GM23248 (cell line): ENCODE measurements at places on chromosomes 2 and 18.
A peak's percentile ranks its signal among the peaks of the same experiment; 100 is the strongest.

DNA sequence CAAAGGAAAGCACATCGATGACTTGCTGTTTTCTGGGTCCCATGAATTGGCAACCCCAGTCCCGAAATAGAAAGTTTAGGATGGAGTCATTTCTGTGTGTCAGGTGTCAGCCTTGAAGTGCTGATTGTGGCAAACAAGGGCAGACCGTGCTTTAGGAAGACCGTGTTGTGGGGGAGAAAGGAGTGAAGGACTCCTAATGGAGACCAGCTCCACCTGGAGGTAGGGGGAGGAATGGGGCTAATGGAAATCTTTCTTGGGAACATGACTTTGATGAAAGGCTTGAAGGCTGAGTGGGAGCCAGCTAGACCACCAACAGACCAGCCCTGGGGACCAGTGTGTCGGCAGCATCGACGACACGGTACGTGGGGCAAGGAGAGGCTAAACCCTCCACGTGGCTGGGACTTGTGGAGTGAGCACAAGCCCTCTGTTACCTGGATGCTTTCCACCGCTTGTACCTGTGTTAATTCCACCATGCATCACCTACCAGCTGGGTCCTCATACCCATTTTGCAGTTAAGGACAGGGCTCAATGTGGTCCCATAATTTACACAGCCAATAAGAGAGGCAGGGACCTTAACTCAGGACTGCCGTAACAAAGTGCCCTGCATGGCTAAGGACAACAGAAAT is 104.2 kb downstream of the SH3BP4 start:
- peak; percentile 38 for DNase-seq

DNA sequence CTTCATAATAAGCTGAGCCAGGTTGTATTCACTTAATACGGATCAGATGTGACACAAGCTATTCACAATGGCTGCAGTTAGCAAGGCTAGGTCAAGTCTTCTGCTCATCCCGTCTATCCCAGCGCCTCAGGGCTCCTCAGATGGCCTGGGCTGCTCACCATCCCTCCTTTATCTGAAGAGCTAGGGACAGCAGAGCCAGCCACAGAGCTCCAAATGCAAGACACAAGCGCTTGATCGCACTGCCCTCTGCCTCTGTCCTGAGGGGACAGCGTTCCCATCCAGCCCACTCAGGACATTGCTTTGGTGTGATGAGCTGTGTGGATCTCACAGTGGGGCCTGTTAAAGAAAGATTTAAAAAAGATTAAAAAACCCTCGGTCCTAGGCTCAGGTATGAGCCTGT is 254.4 kb upstream of the HS6ST1 start:
- DNase-seq = no peak

DNA sequence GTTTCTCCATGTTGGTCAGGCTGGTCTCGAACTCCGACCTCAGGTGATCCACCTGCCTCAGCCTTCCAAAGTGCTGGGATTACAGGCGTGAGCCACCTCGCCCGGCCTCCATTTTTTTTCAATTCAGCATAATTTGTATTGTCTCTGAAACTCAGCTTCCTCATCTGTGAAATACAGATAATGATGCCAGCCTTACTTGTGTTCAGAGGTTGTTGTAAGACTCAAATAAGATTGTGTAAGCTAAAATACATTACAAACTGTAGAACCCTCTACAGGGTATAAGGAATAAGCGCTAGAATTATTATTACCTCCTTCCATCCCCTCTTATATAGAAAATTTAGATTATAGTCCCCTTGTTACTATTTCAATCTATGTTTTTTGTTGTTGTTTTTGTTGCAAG is 24.8 kb upstream of the STARD7 start:
- DNase-seq = no peak

DNA sequence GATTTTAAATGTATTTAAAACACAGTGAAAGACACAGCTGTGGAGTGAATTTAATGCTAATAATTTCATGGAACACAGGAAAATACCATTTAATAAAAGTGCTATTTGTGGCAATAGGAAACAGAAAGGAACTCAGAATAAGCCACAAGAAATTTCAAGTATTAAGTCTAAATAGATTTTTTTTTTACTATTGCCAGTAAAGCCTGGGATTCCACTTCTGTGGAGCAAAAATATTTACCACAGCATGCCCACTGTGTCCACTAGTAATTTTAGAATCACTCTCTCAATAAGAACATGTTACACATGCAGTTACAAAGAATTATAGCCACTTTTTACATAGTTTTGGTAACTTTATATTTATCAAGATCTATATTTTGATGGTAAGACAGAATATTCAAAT is 17.2 kb downstream of the KCTD18 start:
- DNase-seq = no peak

GRCh38 chr2:97736608-97737330 is 23.4 kb downstream of the ZAP70 start:
- DNase-seq = no peak

- no peak for DNase-seq
Observed at GRCh38 chr2:205115511-205115910, 566.8 kb upstream of the NRP2 start.

GRCh38 chr2:20677301-20678085 is 10.5 kb downstream of the GDF7 start:
- DNase-seq = no peak

GRCh38 chr2:239220981-239221396 is 179.8 kb downstream of the HDAC4 start:
- no peak for DNase-seq

DNA sequence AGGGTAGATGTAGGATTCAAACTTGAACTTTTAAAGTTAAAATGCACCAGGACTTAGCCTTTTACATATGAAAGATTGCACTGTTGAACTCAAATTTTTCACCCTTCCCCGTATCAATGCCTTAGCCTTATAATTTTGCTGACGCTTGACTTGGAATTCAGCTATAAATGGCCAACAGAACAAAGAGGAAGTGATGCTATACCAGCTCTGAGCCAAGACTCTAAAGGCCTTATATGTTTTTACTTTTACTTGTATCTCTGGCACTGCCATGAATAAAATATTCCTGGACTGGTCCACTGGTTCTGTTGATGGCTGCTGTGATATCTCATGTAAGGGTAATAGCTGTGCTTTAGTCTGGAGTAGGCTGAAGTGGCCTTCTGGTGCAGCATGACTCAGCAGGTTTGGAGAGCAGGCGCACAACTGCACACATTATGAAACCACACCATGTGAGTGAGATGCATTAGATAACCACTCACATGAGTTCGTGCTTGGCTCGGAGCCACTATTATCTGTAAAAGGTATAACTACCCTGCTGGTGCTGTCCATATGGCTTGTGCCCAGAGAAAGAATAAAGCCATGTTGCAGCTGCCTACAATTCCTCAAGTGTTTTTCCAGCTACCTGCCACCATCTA is 8.4 kb upstream of the IER3IP1 start:
- DNase-seq = peak; percentile 26

DNA sequence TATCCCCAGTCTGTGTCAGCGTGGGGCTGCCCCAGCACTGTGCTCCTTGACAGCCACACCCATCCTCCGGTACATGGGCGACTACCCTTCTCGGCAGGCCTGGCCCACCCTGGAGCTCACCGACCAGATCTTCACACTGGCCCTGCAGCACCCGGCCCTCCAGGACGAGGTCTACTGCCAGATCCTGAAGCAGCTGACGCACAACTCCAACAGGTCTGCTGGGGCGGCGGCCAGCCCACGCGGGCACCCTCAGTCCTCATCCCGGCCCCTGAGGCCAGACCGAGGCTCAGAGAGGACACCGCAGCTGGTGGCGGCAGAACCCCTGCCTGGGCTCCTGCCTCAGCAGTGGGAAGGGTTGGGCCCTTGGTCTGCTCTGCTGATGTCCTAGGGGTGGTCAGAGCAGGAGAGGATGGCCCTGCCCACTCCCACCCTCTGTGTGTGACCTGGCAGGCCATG is 14.4 kb upstream of the GPR17 start:
- DNase-seq = no peak

DNA sequence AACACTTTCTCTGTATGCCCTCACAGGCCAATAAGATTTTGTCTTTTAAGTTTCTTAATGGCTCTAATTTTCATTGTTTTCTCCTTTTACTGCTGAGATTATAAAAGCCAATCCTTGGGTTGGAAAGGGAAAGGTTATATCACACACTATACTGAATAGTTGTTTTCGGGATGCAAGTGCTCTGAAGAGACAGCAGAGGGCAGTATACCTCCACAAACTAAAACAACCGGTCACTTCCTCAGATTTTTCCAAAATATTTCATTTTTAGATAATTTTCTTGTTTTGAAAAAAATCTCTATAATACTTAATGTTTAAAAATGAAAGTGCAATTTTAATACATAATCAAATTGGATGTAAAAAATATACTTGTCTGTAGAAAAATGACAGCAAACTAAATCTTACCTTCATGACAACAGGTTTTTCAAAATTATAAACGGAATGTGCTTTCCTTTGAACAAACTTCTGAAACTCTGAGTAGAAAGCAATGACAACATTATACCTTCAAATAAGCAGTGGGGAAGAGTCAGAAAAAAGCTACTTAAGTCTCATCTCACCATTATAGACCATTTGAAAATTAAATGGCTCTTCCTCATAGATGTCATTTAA is 82.7 kb downstream of the ORC4 start:
- peak; percentile 65 for DNase-seq

DNA sequence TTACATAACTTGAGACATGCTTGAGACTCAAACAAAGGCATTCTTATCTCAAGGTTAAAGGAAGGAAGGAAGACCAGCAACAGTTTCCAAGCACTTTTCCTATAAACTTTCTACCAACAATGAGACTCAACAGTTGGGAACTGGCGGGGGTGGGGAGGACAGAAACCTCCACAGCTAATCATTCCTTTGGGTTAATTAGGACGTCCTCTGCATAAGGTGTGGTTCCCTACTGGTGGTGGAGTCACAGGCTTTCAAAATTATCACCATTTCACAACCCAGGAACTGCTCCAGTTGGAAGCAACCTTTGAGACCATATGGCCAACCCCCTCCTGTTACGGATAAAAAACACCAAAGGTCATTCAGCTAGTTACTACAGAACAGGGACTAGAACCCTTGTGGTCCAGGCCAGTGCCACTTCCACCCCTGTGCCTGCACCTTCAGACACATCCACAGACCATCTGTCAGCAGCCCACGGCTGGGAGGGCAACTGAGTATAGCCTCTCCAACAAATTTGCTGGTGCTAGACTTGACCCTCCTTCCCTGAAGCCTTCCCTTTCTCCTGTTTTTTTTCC is 30.1 kb upstream of the ATL2 start:
- no peak for DNase-seq

DNA sequence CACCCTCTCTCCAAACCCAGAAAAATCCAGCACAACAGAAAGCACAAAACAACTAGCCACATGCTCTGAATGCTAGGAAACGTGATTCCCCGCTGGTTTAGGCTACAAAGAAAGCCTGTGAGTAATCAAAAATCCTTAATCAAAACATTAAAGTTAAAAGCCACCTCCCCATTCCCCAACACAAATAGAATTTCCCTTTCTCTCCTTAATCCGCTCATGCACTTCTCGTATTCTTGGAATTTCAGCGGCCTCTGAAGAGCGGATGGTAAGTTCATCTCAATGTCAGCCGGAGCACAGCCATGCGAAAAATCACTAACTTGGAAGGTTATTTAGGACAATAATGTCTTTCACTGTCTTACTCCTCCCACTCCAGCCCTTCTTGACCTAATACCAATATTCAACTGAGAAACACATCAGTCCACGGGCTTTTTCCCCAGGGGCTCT is 126.7 kb downstream of the OSBPL1A start:
- DNase-seq = peak; percentile 69

DNA sequence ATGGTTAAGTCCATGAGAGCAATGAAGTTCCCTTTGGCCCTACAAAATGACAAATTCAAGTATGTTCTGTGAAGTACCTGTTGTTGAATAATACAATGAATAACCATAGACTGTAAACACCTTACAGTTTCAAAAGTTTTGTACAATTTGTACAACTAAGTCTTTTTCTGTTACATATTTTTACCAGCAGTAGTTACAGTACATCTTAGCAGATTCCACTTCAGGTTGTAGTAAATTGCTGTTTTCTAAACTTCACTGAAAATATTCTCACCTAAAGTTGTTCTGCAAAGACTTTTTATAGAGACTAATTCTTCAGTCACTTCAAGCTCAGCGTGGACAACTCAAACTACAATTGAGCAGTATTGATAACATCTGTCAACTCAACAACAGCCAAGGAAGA is 28.7 kb downstream of the LNPK start:
- DNase-seq = no peak

- no peak for DNase-seq
Observed at GRCh38 chr2:129458436-129458835, 521.0 kb upstream of the RAB6C start.

DNA sequence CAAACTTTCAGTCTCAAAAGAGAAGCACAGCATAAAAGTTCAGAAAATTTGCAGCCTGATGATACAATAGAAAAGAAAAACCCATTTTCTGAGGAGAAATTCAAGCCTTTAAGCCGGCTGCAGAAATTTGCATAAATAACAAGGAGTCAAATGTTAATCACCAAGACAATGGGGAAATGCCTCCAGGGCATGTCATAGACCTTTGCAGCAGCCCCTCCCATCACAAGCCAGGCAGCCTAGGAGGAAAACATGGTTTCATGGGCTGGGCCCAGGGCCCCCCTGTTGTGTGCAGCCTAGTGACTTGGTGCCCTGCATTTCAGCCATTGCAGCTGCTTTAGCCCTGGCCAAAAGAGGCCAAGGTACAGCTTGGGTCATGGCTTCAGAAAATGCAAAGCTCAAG is 54.1 kb upstream of the CAVIN2 start:
- DNase-seq = no peak
